ENCODE measurements at places on chromosomes 2 and 18.

DNA sequence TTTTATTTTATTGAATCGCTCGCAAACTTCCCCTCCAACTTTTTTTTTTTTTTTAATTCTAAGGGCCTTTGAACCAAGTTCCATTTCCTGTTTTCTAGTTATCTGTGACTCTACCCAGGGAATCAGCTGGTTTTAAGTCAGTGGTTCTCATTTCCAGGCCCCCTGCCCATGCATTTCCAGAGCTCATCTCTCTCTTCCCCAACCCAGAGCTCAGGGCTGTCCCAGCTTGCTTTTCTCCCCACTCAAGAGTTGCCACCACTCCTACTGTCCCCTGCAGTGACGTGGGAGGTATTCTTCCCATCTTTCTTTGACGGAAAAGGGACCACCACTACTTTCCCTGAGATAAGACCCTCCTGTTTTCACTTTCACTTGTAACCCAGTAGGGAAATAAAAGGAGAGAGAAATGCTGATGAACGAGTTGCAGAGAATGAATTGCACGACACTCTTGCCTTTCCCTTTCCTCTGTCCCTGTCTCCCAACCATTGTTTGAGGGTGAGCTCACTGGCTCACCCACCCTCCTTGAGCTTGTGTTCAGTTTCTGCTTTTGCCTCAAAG, 42.1 kb downstream of the TET3 start:
- DNase-seq, result no peak

DNA sequence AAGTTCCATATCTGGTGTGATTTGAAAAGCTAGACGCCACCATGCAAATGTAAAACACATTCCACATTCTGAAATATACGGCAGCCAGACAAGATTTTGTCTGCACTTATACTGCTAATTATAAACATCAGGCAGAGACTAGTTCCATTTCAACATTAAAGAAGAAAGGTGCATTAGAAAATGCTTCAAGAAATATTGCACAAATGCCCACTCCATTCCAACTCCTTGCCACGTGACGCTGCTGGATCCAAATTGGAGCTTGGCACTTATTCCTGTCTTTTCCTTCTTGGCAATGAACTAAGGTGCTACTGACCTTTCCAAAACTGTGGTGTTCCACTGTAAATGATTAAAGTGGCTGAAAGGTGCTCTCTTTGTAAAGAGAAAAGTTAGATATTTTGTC, 6.3 kb downstream of the COL6A3 start:
- DNase-seq, result no peak

GRCh38 chr2:64688909-64689308, 35.2 kb upstream of the SERTAD2 start:
- DNase-seq, result no peak

DNA sequence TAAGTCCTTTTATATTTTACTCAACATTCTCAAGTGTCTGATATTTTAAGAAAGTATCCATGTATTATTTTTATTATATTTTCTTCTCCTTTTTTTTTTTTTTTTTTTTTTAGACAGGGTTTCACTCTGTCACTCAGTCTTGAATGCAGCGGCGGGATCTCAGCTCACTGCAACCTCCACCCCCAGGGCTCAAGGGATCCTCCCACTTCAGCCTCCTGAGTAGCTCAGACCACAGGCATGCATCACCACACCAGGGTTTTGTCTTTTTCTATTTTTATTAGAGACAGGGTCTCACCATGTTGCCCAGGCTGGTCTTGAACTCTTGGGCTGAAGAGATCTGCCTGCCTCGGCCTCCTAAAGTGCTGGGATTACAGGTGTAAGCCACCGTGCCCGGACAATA, 212.1 kb downstream of the TCF4 start:
- no peak for DNase-seq

- DNase-seq, result no peak
These were observed 44.9 kb downstream of the ACKR3 start for GRCh38 chr2:236614551-236614950.

GRCh38 chr2:66717218-66717905, 282.4 kb downstream of the MEIS1 start:
- DNase-seq, result no peak

GRCh38 chr18:50183556-50183955, 11.4 kb downstream of the MYO5B start:
- DNase-seq, result no peak

DNA sequence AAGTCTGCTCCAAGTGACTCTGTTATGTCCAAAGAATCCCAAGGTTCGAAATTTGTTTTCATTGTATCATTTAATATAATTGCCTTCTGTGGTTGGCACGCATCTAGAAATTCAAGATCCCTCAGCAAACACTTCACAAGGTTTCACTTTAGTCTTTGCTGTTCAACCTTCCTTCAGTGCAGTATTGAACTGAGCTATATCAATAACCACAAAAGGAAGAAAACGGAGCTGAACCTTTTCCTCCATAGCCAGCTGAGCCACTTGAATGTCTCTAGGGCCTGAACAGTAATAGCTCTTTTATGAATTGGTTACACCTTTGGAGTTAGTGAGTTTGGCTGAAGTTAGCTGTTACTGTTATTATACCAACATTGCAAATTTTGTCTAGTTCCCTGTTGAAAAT, 357.7 kb upstream of the HNRNPA3 start:
- DNase-seq, result no peak

GRCh38 chr2:16413285-16413684, 252.3 kb downstream of the CYRIA start:
- DNase-seq, result no peak

- DNase-seq, result no peak
These were observed 209.5 kb downstream of the DYM start for GRCh38 chr18:49250816-49251388.

DNA sequence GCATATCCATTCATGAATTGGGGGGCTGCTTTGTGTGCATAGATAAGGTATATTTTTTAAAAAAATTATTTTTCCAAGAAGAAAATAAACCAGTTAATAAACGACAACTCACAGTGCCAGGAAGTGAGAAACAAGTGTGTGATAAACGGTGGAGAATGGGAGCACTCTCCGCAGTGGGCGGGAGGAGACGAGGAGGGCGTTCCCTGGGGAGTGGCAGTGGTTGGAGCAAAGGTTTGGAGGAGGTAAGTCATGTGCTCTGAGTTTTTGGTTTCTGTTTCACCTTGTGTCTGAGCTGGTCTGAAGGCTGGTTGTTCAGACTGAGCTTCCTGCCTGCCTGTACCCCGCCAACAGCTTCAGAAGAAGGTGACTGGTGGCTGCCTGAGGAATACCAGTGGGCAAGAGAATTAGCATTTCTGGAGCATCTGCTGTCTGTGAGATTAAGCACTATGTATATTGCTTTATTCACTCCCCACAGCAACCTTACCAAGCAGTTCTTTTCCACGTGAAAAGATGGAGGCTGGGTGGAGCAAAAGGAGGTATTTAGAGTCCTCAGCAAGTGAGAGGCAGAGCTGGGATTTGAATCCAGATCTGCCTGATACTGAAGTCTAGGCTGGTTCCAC, 27.0 kb upstream of the CASP8 start:
- peak; percentile 81 for DNase-seq

DNA sequence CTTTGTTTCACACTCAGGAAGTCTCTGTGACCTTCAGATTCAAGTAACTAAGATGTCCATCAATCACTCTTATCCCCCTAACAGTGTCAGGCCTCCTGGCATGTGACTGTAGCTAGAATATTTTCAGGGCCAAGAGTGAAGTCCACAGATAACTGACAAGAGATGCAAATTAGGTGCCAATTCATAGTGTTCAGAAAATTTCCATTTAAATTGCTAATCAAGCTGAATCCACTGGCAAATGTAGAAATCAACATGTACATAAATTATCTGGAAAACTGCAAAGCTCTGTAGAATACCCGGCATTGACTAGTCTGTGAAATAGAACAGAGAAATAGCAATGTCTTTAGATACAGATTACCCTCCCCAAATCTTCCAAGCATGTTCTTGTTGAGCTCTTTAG, 38.6 kb upstream of the ARL4C start:
- no peak for DNase-seq

DNA sequence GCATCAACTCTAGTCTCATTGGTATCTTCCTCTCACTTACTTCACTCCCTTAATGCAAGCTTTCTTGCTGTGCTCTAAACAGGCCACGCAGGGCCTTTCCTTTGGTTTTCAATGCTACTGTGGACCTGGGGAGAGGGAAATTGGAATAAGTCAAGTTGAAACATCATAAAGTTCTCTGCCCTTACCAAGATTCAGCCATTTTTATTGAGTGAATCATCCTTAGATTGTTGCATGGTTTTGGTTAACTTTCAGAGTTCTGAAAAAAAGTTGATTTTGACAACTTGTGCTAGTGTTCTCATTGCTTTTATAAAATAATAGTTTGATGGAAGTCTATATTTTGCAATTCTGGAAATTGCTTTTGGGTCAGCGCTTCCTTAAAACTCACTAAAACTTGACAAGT, 852.8 kb upstream of the ACVR2A start:
- no peak for DNase-seq

GRCh38 chr2:75517547-75518230, 43.0 kb downstream of the EVA1A start:
- no peak for DNase-seq

GRCh38 chr2:48738806-48739205, 16.7 kb downstream of the LHCGR start:
- no peak for DNase-seq

DNA sequence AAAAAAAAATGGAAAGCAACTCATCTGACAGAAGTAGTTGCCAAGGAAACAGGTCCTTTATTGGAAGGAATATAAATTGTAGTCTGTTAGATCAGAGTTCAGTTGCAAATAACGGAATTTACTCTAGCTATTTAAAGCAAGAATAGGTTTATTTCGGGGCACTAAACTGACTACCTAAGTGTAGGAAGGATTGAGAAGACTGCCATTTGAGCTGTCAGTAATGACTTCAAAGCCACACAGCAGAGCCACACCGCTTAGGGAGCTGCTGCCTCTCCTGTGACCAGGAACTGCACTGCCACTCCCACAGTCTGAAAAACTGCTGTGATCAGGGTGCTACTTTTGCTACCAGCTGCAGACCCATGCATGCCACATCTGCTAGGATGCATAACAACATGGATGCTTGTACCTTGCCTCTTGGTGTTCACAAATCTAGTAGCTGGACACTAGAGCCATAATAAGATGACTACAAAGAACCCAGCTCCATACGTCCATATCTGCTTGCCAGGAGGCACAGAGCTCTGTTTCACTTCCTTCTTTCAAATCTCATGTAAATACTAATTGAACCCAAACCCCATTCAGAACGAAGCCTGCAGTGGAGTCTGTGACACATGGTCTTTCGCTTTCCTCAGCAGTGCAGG, 2.2 kb downstream of the DSG2 start:
- DNase-seq, result no peak

GRCh38 chr2:121089166-121089510, 195.9 kb downstream of the TFCP2L1 start:
- DNase-seq, result no peak

- no peak for DNase-seq
These were observed 1.1 kb upstream of the SEH1L start for GRCh38 chr18:12946549-12947284.

DNA sequence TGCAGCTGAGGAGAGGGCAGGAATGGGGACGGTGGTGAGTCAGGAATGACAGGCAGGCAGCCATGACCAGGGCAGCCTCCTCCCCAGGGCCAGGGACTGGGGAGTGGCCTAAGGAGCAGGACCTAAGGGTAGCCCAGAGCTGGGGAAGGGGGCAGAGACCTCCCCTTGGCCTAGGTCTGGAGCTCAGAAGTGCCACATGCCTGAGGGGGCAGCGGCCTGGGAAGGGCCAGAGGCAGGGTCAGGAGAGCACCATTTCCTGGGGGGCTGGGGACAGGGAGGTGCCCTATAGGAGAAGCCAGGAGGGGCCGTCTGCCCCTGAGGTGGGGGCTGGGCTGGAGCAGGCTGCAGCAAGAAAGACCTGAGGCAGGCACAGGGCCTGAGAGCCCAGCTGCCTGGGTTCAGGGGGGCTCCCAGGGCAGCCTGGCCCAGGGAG, 20.9 kb downstream of the CFLAR start:
- no peak for DNase-seq

- no peak for DNase-seq
These were observed 177.7 kb upstream of the OSR1 start for GRCh38 chr2:19536136-19536535.

GRCh38 chr2:216535454-216535995, 36.9 kb downstream of the RPL37A start:
- no peak for DNase-seq

All from T follicular helper cell (primary cell).